ENCODE measurements at places on chromosomes 6 and 20.

GRCh38 chr6:55069132-55069781, 105.1 kb upstream of the HCRTR2 start:
- DNase-seq, result no peak

DNA sequence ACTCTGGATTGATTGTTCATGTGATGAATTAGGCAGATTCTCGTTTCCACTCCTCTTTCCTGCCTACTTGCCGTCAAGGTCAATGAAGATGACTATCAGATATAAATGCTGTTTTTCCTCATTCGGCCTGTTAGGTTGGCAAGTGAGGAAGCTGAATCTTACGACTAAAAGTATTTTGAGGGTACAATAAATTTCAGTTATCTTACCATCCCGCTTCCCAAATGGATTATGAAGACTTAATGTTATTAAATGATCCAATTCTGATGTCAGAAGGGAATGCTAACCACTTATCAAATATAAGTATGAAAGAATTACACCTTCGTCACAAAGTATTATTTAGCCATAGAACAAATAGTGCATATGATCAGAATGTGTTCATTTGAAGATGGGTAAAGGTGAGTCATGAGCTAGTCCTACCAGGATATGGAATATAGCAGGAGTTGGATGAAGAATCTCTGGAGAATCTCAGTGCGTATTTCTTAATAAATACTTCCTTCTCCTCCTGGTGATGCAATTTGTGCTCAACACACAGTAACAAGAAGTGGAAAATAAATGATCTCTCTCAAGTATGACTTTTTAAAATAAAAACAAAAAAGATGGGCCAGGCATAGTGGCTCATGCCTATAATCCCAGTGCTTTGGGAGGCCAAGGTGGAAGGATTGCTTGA, 4.6 kb downstream of the GPLD1 start:
- DNase-seq, result no peak

GRCh38 chr6:90472716-90473115, 114.2 kb downstream of the MAP3K7 start:
- DNase-seq, result no peak

DNA sequence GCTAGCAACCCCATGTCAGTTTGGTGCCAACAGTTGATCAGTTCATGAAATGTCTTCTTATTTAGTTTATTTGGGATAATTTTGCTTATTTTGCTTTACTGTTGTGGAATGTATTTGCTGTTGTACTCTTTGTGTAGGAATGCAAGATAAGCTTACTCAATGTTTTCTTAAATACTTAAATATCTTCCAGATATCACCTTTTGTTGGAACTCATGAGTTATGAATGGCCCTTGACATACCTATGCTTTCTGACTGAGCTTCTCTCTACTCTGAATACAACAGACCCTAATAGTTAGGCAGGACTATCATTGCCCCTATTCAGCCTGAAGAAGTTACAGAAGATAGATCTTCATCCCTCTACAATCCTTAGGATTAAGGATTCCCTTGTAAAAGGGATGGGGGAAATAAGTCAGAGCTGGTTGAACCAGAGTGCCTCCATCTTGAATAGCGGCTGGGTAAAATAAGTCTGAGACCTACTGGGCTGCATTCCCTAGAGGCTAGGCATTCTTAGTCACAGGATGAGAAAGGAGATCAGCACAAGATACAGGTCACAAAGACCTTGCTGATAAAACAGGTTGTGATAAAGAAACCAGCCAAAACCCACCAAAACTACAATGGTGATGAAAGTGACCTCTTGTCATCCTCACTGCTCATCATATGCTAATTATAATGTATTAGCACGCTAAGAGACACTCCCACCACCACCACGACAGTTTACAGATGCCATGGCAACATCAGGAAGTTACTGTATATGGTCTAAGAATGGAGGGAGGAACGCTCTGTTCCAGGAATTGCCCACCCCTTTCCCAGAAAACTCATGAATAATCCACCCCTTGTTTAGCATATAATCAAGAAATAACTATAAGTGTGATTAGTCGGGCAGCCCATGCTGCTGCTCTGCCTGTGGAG, 196.9 kb downstream of the AKAP7 start:
- DNase-seq, result no peak

DNA sequence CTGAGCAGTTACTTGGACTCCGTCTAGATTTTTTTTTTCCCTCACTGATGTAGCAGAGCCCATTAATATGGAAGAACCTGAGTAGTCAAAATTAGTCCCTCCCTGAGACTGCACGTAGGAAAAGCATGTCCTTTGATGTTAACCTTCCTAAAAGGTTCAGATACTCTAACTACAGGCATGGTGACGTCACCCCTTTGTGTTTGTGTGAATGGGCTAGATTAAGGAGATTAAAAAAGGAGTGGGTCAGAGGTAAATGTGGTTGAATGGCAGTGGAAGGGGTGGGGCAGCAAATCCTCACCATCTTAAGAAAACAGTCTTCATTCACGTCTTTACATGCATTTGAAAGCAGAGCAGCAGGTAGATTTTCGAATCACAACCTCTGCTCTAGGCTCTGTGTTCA, 521.1 kb downstream of the TFAP2B start:
- DNase-seq, result no peak

GRCh38 chr6:148599967-148600426, 146.8 kb upstream of the UST start:
- DNase-seq, result no peak

- DNase-seq, result no peak
Measured at GRCh38 chr6:85044361-85044760, 280.0 kb upstream of the TBX18 start.

DNA sequence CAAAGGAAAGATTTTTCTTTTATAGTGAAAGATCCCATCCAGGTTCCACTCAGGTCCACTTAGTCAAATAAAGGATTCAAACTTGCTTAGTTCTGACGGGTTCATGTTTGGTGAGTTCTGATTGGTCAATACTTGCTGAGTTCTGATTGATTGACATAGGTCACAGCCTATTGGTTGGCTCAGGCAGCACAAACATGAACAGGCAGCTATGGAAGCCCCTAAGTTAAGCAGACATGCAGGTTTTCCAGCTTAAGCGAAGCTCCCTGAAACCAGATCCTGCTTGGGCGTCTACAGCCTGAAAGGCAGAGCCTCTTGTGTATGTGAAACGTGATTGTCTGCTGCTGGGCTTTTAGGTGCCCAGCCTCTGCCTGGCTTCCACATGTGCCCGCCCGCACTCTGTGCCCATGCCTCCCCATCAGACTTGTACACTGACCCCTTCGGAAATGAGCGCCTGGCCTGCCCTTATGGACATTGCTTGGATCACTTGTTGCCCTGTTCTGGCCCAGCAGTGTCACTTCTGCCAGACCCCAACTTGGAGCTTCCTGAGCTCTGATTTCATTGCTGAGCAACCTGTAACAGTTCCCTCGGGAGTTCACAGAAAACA, 45.4 kb upstream of the ECI2 start:
- no peak for DNase-seq

- DNase-seq, result no peak
Measured at GRCh38 chr20:50724851-50725723, 6.3 kb upstream of the PARD6B start.

- DNase-seq, result no peak
Measured at GRCh38 chr20:59158673-59159072, 4.9 kb upstream of the ZNF831 start.

GRCh38 chr6:97469451-97469850, 186.4 kb upstream of the MMS22L start:
- DNase-seq, result no peak

DNA sequence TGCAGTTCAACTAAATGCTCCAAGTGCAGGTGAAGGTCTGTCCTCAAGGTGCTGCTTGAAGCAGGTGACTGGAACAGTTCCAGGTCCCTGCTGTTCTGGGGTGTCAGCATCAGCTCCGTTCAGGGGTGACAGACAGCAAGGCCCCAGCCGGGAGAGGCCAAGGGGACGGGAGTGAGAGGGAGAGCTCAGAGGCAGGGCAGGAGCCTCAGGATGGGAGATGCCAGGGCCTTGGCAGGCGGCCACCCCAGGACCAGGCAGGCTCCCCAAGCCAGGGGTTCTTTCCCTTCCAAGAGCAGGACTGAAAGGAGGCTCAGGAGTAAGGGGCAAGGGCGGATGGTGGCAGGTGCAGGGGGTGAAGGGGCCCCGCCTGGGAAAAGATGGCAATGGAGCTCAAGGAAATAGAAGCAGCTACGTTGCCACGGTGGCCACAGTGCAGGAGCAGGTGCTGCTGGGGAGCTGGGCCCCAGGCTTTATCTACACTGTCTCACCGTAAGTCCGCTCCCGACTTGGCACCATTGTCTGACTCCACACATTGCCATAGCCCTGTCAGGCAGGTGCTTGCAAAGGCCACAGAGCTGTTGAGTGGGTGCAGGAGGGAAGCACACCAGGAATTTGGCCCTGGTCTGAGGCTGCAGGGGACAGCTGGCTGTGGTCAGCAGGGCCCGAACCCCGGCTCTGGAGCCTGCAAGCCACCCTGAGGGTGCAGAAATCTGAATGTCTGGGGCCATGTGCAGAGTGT, 43.1 kb downstream of the ERMARD start:
- DNase-seq, result no peak

- no peak for DNase-seq
Measured at GRCh38 chr6:91497770-91498169, 910.9 kb upstream of the MAP3K7 start.

GRCh38 chr6:132060591-132060990, 109.4 kb upstream of the CCN2 start:
- DNase-seq, result no peak

DNA sequence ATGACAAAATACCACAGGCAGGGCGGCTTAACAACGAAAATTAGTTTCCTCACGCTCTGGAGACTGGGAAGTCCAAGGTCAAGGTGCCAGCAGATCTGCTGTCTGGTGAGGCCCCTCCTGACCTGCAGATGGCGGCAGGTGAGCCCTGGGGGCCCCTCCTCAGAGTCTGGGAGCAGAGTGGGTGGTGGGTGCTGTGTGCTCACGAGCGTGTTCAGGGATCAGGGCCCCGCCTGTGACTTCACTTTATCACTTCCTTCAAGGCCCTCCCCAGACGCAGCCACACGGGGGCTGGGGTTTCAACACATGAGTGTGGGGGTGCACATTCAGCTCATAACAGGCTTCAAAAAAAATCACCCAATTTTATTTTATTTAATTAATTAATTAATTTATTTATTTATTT, 39.3 kb downstream of the SLC2A4RG start:
- DNase-seq, result no peak

GRCh38 chr6:39561536-39562266, 163.5 kb downstream of the KIF6 start:
- DNase-seq, result no peak

DNA sequence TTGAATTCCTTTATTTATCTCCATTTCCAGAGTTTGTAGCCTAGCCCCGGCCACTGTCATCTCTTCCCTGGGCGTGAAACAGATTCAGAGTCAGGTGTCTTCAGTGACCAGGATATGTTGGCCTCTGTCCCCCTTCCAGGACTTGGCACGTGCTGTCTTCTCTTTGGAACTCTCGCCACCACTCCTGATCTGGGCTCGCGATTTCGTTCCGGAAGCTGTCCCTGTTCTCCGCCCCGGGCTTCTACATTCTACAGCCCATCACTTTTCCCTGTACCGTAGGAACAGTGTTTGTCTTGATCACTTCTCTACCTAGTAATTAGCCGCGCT, 739 bp downstream of the GSS start:
- no peak for DNase-seq

DNA sequence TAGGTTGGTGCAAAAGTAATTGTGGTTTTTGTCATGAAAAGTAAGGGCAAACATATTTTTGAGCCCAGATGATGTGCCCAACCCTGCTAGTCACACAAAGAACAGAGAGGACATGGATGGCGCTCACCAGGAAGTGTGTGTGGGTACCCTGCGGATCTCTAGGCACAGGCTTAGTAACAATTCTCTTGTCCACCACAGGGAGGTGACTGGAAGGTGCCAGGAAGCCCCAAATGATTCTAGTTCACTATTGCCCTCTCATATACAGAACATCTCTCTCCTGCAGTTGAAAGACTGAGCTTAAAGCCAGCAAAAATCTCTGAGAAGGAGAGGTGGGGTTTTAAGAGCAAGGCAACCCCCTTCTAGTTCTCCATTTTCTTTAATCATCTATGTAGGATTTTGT, 272.1 kb upstream of the TAB2 start:
- no peak for DNase-seq

DNA sequence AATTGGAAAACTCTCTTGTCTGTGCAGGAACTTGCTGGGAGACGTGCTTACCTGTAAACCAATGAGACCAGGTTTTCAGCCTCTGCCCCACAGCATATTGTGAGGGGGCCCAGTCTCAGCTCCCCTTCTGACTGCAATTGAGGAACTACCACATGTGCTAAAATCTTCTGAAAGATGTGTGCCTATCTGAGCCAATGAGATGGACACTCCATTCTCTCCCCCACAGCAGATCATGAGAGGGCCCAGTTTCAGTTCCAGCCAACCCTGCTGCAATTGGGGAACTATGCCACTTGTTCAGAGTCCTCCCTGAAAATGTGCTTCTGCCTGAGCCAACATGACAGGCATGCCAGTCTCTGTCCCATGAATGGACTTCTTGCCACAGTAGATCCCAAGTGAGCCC, 20.9 kb upstream of the PI3 start:
- DNase-seq, result no peak

DNA sequence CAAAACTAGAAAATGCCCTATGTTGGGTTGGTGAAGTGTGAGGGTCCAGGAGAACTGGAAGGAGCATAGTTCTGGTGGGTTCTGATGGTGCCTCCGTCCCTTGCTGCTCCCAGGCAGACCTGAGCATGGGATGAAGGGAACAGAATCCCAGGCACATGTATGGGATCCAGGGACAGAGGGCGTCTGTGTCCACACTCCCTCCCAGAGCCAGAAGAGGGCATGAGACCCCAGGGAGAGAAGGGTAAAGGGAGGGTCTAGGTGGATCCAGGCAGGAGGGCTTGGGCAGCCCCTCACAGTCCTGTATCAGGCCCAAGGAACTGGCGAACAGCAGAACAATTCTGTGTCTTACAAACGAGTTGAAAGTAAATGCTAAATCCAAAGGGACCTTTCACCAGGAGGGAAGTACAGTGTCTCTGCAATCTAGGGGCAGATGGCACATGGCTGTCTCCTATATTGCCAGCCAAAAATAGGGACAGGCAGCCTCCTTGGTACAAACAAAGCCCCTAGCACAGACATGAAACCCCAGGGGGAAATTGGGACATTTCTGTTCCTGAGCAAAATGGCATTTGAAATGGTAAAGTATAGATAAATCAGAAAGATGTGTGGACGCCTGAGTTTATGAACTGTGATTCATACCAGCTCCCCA, 2.5 kb upstream of the BPIFA1 start:
- DNase-seq, result no peak

- DNase-seq, result no peak
Measured at GRCh38 chr6:16345449-16346330, 107.3 kb downstream of the GMPR start.

GRCh38 chr20:24984961-24985640, 7.5 kb downstream of the APMAP start:
- no peak for DNase-seq

- DNase-seq, result no peak
Measured at GRCh38 chr6:100846276-100846675, 34.9 kb downstream of the ASCC3 start.

GRCh38 chr6:40369891-40370290, 217.3 kb downstream of the LRFN2 start:
- no peak for DNase-seq

Measured in effector memory CD4-positive, alpha-beta T cell (primary cell).